ENCODE measurements at places on chromosomes 3 and 15.

DNA sequence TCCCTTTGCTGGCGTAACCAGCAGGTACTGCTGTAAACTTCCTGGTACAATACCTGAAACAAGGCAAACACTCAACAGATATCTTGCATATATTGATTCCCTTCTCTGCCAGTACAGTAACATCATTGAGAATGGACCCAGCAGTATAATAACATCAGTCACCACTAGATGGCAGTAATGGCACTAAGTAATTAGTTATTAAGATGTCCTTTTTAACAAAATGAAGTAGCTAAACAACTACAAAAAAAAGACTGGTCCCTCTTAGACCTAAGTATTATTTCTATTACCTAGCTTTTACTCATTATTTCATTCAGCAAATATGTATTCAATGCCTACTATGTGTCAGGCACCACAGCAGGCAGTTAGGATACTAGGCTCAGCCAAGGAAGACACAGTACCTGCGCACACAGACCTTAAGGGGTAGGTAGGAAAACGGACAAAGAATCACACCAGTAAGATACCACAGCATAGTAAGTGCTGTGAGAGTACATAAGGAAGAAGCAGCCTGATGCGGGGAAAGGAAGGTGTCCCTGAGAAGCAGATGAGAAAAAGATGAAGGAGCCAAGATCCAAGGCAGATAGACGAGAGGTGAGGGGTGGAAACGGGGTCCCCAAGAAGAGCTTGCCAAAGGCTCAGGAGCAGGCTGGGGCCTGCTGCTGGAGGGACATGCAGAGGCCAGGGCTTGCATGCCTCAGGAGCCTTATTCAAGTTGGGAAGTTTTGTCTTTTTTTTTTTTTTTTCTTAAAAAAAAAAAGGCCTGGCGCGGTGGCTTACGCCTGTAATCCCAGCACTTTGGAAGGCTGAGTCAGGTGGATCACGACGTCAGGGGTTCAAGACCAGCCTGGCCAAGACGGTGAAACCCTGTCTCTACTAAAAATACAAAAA lies 102.7 kb upstream of the CHD2 start:
- no peak for DNase-seq

DNA sequence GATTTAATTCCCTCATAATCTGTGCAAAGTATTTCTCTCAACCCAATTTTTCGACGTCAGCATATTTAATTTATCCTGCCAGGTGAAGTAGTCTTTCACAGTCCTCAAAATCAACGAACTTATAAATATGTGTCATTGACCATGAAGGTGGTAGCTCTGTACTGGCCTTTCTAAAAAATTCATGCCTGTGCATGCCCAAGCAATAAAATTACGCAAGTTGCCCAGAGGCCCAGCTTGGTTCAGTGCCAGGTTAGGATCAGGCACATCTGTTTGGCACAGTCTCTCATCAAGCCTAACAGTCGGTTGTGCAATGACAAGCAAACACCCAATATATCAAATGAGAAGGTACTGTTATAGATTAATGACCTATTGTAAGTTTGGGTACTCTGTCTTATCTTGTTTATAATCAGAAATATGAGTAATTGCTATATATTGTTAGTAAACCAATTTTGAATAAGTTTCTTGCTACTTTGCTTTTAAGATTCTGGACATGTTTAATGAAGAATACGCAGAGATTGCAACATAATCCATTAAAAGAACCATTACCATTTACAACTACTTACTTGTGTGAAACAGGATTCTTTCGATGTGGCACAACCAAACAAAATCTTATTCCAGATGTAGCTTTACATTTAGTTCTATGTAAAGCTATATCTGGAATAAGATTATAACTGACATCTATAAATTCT lies 159.0 kb upstream of the IL12A start:
- no peak for DNase-seq

DNA sequence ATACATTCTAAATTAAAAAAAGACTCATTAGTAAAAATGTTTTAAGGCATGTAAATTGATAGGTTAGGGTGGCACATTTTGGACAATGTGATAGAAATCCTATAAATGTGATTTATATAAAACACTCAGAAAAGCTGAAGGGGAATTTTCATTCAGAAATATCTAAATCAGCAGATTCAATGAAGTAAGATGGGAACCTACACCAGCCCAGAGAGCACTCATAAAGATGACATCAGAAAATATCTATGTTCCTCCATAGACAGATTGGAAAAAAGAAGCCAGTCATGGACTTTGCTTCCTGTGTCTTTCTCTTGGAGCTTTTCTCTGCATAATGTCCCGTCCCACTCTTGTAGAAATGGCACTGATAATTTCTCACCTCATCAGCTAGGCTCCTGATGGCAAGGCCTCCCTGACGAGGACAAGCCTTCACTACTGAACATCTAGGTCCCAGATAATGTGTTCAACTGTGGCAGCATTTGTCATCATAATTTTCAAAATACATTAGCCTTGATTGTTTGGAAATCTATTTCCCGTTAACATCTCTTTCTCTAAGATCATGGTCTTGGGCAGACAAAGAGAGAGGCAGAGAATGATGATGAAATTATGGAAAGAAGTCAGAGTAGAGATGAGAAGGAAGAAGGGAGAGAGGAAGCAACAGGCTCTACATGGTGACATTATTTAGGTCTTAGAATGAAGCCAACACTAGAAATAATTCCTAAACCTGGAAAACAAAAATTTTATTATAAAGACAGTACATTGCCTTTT lies 354.4 kb downstream of the NTRK3 start:
- DNase-seq: no peak

- DNase-seq: no peak
Observed at GRCh38 chr15:70831094-70831911, 22.7 kb downstream of the LARP6 start.

DNA sequence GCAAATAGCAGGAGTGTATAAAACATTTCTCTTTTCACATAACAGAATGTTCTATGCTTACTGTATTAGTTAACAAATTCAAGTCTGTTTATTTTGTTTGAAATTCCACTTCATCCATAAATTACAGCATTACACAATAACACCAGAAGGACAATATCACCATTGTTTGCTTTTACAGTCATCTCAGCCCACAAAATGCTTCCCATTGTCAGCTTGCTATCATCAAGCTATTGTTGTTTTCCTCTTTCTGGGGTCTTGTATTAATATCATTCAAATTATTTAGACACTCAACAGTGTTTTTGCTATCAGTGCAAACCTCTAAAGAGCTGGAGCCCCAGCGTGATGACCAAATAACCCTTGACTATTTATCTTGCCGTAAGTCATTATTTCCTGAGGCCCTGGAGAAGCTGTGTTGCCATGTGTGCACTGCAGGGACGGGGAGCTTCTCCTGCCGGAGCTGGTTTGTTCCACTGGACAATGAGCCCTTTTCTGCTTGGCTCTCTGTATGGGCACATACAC lies 1.1 kb downstream of the SAMMSON start:
- no peak for DNase-seq

- DNase-seq: no peak
Observed at GRCh38 chr3:40971191-40972168, 227.8 kb upstream of the CTNNB1 start.

- DNase-seq: peak; percentile 39
Observed at GRCh38 chr3:184361532-184361931, at the start of the genes CLCN2 and POLR2H. TSS of gene CLCN2 (minus strand) at chr3:184361605. CDS start at chr3:184361479, 126 bp downstream. TSS of gene POLR2H (plus strand) at chr3:184361710. CDS start at chr3:184363493, 1,783 bp downstream.

- no peak for DNase-seq
Observed at GRCh38 chr15:92328207-92328606, 65.5 kb upstream of the ST8SIA2 start.

DNA sequence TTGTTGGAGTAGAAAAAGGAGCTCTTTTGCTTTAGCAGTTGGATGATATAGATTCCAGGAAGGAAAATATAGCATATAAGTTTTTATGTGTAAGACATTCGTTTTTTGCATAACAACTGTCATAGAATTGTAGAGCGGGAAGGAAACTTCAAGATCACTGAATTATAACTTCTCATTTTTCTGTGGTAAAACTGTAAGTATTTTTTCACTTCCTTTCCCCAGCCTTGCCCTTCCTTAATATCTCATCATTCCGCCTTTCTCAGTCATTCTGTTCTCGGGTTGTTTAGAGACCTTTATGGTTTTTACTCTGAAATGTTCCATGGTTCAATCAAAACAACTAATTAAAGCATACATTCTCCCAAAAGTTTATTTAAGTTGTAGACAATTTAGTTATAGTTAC lies 1.1 kb downstream of the EAF2 start:
- no peak for DNase-seq

DNA sequence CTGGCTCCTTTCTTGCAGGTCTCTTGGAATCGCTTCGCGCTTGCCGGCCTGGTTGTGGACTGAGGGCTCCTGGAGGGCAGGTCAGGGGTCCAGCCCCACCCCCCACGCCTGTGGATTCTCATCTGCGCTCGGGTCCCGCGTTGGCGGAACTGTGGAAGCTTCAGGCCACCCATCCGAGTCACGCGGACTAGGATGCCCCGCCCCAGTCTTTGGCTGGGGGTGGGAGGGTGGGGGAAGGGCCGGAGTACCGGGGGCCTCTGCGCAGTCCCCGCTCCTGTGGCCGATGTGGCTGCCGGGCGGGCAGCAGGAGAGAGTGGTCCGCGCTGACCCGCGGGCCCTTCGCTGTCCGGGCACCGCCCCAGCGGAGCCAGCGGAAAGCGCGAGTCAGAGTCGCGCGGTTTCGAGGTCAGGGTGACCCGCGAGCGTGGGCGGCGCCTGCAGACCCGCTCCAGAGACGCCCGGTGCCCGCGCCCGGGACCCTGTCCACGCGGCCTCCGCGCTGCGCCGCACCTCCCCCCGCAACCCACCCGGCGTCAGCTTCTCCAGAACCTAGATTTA lies 114.2 kb downstream of the KLF13 start:
- no peak for DNase-seq
